ENCODE measurements at places on chromosomes 1 and 21. TPM values are rescaled to one million over a fixed set of nuclear protein-coding genes. Genes with fewer than 3 reads are reported as not detected.

The DAB1 gene
- not detected for total RNA-seq

The CFAP126 gene
- total RNA-seq: not detected

The TSPEAR gene
- total RNA-seq: not detected

The IKBKE gene
- 13.9 TPM for total RNA-seq

The PLEKHN1 gene
- total RNA-seq: under 0.01 TPM
